Stimulated activated CD4-positive, alpha-beta T cell treated with anti-CD3 and anti-CD28 coated beads, TNF-alpha, amount 100 ng/mL, for 1 hour (primary cell): ENCODE measurements at places on chromosomes 2 and 18.

DNA sequence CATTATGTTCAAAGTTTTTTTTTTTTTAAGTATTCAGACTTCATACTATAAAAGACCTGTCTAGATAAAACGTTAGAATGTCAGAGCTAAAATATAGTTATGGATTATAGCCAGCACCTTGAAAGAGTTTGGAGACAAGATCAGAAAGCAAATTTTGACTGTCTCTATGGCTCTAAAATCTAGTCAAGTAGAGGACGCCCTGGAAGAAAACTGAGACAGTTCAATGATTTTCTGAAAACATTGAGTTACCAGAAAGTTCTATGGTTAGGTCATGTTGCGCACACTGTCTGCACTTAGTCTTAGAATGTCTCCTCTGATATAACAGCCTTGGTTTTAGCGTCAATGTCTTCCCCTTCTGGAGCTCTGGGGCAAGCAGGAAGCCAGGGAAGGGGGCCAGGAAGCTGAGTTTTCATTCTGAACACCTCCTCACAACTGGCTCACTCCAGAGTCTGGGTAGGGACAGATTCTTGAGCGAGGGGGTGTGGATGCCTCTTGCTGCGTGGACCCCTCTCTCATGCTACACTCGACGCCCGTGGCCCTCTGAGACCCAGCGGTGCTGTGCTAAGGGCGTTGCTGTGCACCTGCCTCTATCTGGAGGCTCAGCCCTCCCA, 99.5 kb downstream of the RNF144A start:
- no peak for DNase-seq

DNA sequence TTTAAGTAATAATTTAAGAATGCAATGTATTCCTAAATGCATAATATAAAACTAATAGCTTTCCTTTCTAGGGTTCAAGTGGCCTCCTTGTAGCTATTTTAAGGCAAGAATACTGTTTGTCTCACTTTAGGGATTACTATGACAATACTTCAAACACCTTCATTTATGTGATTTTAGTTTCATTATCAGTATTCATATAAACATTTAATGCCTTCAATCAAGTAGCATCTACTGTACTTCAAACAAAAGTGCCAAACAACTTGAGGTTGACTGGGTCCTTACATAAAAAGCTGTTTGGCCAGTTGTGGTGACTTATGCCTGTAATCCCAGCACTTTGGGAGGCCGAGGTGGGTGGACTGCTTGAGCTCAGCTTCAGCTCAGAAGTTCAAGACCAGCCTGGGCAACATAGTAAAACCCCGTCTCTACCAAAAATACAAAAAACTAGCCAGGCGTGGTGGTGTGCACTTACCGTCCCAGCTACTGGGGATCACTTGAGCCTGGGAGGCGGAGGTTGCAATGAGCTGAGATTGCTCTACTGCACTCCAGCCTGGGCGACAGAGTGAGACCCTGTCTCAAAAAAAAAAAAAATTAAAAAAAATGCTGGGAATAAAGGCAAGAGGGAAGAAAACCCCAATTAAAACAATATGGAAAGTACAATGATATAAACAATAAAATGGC, 9.3 kb downstream of the MEX3C start:
- DNase-seq, result no peak

DNA sequence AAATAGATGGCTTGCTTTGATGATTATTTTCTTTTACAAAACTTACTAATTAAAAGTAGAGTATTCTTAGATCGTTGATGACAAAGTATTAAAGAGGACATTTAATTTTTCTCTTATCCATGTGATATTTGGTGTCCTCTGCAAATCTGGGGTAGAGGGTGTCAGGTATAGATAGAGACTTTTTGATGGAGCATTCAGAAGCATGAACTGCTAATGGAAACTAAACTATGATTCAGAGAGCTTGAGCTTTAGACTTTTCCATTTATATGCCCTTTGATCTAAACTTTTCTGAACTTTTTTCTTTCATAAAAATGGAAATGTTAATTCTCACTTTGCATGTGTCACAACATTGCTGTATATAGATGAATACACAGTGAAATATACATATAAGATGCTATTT, 619.7 kb downstream of the PLCL1 start:
- no peak for DNase-seq

DNA sequence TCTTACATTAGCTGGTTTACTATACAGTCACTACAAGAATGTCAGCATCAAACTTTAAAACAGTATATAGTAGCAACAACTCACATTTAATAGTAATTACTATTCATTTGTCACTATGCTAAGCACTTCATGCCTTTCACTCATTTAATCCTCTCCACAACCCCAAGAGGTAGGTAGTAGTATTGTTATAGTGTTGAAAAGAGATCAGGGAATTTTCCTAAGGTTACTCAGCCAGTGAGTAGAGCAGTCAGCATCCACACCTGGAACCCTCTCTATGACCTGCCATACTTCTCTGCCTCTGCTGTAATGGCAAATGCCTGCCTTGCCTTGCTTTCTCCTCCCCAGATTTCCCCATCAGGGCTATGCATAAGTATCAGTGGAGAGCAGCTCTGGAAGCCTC, 24.8 kb downstream of the SKOR2 start:
- DNase-seq, result no peak

- no peak for DNase-seq
Observed at GRCh38 chr18:8423051-8423557, 186.1 kb upstream of the RAB12 start.

DNA sequence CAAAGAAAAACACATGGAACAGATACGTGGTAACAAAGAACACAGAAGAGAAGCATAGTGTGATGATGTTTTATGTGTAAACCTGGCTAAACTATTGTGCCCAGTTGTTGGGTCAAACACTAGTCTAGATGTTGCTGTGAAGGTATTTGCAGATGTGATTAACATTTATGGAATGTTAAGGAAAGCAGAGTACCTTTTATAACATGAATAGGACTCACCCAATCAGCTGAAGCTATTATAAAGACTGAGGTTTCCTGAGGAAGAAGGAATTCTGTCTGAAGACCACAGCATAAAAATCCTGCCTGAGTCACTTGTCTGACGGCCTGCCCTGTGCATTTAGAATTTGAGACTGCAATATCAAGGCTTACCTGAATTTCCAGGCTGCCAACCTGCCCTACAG, 253.1 kb downstream of the DYM start:
- DNase-seq, result no peak

DNA sequence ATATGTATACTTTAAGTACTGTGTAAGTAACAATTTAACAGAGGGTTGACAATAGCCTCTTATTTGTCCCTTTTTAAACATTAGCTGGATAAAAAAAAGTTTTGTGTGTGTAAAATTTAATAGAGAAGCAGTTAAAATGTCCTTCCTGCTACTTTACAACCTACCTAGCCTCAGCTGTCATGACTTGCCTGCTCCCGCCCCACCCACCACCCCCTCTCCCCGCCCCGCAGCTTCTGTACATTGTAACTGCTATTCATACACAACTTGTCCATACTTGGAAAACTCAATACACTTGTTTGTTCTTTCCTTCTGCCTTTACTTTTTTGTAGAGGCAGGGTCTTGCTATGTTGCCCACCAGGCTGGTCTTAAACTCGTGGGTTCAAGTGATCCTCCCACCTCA, 19.5 kb downstream of the RELCH start:
- no peak for DNase-seq

DNA sequence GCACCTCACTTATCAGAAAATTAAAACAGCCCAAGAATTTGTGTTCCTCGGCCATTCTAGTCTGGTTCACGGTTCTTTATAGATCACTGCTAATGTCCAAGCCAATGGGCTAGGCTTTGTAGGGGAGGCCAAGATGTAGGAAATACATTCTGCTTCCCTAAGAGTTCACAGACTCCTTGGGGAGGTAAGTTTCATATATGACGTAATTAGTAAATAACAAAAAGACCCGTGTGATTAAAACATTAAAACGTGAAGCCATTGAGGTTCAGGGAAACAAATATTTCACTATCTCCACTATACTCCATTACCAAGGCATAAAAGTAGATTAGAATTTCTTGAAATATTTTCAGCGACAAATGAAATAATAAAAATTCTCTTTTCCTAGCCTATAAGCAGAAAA, 272.5 kb upstream of the KLHL29 start:
- DNase-seq, result no peak

DNA sequence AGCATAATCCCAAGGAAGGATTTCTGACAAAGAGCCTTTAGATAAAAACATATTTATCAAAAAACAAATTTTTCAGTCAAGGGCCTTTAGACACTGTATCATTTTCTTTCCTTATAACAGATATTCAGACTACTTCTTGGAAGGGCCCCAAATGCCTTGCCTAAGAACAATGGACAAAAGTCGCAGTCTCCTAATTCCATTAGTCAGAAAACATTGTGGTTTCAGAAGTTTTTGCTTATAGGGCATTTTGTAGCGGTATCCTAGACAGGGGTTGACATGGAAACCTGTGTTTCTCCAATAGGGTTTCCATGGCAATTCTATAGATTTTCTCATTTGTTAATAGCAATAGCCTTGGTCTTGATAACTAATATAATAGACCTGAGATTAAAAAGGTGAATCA, 36.7 kb upstream of the AGPS start:
- DNase-seq, result no peak

DNA sequence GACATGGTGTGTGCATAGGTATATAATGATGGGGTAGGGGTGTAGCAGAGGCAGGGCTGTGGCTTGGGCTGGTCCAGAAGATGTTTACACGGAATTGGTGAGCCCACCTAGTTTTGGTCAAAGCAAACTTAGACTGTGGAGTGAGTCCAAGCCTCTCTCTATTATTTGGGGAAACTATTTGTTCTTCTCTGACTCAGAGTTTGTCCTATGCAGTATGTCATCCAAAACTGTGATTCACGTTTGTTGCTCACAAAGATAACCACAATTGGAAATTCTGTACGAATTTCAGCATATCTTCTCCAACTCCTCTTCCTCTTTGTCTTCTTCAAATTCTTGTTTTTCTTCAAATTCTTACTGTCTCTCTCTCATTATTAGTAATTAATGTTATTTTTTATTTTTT, 292.9 kb downstream of the XIRP2 start:
- DNase-seq, result no peak

- no peak for DNase-seq
Observed at GRCh38 chr2:5389740-5390139, 302.4 kb upstream of the SOX11 start.

DNA sequence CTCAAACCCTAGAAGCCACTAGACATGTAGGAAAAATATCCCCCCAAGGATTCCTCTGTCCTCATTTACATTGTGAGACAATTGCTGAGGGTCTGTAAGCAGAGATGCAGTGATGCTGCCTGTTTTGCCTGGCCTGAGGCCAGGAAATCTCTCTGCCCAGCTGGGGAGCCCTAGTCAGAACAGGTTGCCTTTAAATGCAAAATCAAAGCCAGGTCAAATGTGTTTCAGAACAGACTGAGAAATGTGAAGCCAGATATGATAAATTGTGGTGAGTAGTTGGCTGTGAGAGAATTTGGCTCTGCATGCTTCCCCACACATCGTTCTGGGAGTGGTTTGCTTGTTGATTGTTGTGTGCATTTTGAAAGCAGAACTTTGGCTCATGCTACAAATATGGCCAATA, 38.4 kb upstream of the NXPH2 start:
- DNase-seq, result no peak

DNA sequence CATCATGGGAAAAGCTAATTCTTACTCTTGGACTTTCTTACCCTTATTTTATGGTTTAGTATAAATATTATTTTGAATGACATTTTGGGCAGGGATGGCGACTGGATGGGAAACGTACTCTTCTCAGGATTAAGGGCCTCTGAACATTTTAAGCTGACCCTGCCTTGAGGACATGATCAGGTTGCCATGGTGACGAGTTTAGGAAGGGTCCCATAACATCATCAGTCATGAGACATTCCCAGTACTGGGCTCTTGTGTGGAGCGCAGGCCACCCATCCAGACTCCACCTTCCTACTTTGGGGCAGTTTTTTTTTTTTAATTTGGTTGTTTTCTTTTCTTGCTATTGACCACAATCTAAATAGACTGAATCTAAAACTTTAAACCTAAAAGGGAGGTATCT, 40.7 kb downstream of the KCNE4 start:
- no peak for DNase-seq

DNA sequence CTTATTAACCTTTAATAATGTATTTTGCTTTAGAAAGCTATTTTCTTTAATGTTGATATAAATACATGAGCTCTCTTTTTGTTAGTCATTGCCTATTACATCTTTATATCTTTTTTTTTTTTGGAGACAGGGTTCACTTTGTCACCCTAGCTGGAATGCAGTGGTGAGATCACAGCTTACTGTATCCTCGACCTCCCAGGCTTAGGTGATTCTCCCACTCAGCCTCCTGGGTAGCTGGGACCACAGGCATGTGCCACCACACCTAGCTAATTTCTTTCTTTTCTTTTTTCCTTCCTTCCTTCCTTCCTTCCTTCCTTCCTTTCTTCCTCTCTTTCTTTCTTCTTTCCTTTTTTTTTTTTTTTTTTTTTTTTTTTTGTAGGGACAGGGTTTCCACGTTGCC, 15.4 kb downstream of the NAB1 start:
- DNase-seq, result no peak

DNA sequence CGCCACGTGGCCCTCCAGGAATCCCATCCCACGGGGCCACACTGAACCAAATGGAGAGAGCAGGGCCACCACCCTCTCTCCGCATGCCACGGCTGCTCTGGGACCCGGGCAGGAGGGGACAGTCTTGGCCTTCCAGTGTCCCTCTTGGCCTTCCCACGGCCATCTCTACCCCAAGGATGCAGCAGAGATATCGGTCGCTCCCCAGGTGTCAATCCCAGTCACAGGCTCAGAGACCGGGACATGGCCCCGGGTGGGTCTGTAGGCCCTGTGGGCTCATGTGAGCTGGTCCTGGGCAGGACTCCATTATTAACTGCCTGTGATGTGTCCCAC, 15.3 kb downstream of the CAPN10 start:
- DNase-seq, result no peak

DNA sequence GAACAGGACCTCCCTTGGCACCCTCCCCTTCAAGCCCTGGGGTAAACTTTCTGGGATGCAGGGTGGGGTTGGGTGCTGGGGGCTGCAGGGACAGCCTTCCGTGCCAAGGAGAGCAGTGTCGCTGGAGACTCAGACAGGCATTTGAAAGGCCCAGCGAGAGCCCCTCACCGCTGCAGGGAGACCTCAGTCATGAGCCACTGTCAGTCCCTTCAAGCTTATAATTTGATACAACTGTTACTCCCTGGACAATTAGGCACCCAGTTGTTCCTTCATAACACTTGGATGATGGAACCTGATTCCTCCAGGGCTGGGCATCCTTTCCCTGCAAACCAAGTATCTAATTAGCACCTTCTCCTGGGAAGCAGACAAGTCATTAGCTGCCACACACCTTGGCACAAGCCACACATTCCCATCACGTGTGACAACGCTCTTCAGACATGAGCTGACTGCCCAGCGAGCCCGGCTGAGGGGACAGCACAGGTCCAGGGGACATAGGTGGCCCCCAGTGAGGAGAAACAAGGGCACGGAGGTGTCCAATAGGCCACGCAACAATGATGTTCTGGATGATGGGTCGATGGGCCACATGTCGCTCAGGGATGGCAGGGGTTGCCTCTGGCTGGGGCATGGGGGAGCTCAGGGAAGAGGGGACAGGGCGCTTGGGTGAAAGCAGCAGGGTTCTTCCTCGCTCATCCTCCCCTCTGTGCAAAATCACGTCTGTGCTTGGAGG, 59.6 kb downstream of the KCNF1 start:
- DNase-seq, result no peak
